ENCODE measurements at places on chromosomes 5 and 9. TPM values are rescaled to one million over a fixed set of nuclear protein-coding genes. Genes with fewer than 3 reads are reported as not detected.

GRCh38 chr5:93584596-93585040, 1.6 kb downstream of the NR2F1 start:
- no peak for DNase-seq

AGXT2 gene
- not detected for total RNA-seq

DNA sequence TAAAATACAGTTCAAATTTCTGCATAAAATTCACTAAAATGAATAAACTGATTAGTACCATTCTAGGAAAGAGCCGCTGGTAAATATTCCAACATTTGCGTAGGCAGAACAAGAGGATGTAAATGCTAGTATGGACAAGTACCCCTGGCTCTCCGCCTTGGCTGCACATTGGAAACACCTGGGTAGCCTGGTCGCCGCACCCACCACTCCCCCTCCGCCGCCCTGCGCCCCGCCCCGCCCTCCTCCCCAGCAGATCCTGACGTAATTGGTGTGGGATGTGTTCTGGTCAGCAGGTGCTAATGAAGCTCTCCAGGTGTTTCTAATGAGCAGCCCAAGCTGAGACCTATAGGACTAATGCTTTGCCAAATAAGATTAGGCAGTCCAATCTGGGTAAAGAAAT, 225.7 kb downstream of the FRMD3 start:
- DNase-seq, result no peak

GRCh38 chr9:12166518-12166917, 526.7 kb upstream of the TYRP1 start:
- DNase-seq, result peak; percentile 4

TXN gene
- 118 TPM for total RNA-seq

GRCh38 chr9:959914-960313, 16.5 kb upstream of the DMRT3 start:
- DNase-seq, result no peak

GRCh38 chr9:27329291-27329690, 32.3 kb upstream of the EQTN start:
- no peak for DNase-seq

GRCh38 chr9:113155911-113156588, 5.2 kb downstream of the SLC31A2 start:
- DNase-seq, result peak; percentile 48

DNA sequence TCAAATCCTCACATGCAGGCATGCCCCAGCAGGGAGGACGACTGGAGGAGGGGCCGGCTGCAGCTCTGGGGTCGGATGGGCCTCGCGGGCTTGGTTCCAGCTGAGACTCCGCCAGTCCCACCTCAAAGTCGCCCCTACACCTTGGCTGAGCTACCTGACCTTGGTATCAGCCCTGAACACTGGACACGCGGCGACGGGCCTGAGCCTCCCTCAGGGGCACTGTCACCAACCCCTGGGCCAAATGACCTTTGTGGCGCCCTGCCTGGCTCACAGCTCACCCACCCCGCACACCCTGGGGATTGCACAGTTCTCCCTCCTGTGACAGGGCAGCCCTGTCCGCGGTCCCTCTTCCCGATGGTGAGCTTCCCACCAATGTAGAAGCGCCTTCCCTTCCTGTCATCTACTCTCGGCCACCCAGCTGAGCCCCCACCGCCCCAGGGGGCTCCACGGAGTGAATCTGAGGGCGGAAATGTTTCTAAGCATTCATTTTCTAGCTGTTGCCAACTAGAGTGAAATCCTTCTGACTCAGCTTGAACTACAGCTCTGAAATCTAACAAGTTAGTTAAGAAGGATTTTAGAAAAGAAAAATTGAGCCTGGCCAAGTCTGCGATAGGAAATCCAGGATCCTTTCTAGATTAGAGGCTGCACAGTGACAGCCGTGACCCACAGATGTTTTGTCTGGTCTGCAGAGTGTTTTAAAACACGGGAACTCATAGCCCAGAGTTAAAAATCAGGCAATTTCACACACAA, 138.9 kb upstream of the PHYKPL start:
- DNase-seq, result no peak

DNA sequence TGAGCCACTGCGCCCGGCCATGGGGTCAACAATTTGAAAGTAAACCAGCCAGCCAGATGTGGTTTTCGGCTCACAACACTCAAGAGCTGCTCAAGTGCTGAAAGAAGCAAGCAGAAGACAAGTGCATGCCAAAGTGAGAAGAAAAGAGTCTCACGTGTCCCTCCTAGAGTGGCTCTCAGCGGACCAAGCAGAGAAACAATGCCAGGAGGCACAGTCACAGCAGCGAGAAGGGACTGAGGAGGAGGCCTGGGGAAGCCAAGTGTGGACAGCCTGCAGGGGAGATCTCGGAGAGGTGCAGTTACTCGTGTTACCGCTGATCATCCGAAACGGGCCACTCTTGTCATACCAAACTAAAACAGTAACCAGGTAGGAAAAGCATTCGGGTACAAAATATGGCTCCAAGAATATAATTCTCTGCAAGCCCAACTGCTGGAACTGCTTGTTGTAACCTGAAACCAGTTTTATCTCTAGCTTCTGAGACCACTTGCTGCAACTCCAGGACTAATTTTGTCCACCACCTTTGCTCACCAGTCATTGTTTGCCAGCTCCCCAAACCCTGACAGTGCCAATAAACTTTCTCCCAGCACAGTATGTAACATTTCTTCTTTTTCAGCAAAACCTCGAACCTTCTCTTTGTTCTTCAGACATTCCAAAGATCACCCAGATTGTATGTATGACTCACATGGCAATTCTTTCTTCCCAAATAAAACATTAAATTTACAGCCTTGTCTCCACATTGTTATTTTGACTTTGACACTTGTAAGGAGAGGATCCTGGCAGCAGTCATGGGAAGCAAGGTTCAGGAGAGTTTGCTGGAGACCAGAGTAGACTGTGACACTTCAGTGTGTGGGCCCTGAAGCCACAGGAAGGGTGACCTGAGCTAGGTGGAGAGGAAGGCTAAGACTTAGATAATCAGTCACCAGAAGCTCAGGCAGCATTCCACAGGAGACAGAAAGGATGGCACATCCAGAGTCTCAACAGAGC, 6.3 kb downstream of the SLC35D2 start:
- DNase-seq, result no peak

GABRA1 gene
- not detected for total RNA-seq

DNA sequence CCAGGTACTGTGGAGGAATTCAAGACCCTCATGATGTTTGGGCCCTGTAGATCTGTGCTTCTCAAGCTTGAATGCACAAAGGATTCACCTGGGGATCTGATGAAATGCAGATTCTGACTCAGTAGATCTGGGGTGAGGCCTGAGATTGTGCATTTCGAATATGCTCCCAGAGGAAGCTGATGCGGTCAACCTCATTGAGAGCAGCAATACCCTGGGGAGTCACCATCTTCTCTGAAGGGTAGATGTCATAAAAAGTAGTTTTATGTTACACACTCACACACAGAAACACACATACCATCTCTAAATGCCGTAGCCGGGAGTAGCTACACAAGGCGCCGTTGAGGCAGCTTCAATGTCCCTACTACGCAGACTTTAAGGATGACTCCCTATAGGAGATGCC, 55.8 kb upstream of the CPEB4 start:
- DNase-seq, result no peak

SPINK1 gene
- total RNA-seq, result not detected

DNA sequence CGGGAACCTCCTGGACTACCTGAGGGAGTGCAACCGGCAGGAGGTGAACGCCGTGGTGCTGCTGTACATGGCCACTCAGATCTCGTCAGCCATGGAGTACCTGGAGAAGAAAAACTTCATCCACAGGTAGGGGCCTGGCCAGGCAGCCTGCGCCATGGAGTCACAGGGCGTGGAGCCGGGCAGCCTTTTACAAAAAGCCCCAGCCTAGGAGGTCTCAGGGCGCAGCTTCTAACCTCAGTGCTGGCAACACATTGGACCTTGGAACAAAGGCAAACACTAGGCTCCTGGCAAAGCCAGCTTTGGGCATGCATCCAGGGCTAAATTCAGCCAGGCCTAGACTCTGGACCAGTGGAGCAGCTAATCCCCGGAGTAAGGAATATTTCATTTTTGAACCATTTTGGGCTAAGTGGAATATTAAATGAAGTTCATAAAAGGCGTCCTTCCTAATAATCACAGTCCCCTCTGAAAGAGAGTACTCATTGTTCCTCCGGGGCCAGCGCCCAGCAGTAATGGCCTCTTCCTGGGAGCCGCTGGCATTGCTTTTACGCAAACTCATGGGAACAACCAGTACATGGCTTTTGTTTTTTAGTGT, 23.6 kb downstream of the QRFP start:
- DNase-seq, result no peak

CDH9 gene
- total RNA-seq, result 2.7 TPM

DNA sequence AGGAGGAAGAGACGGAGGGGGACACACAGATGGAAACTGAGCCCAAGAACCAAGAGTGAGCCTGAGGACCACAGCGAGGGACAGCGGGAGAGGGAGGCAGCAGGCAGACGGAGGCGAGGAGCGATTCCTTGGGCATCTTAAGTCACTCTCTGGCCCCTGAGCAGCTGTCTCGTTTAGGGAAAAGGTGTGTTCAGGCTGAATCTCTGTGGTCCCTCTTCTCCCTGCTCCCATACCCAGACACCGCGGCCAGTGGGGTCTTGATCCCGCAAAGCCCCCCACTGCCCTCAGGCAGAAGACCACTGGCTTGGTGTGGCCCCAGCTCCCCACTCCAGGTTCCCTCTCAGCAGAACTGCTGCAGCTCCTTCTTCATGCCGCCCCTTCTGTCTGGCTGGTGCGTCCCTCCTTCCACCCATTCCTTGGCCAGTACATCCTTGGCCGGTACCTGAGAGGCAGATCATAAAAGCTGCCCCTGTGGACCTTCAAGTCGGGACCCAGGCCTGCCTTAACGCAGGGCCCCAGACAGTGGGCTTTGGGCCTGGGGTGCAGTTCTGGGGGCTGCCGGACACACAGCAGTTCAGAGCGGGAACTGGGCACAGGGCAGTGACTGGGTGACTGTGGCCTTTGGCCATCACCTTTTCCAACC, 5.8 kb upstream of the RALGDS start:
- DNase-seq, result no peak

DNA sequence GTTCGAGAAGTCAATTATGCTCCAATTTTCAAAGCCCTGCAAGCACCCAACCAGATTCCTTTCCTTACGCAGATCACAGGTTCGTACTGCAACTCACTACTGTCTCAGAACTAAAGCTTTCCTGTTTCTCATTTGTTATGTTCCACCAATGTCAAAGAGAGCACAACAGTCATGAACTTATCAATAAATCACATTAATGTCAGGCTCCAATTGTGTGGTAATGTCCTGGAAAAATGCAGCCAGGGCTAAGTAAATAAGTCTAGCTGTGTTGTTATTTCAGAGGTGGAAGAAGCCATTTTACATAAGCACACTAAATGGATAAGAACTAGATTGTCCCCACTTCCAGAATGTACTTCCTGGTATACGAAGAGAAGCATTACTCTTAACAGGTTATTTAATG, 488.6 kb upstream of the PTGER4 start:
- no peak for DNase-seq

DNA sequence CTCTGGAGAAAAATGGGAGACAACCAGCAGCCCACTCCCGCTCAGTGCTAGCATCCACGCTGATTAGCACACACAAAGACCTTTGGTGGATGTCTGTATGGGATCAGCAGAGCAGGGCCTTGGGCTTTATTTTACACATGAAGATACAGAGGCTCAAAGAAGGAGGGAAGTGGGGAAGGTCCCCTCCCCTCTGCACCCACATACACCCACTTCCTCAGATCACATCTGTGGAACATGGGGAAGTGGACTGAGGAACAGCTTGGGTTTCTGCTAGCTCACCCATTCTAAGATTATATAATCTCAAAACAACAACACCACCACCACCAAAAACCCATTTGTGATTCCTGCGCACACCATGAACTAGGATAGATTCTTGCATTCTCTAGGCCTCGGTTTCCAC, 14.0 kb downstream of the GGTA1 start:
- peak; percentile 89 for DNase-seq

DNA sequence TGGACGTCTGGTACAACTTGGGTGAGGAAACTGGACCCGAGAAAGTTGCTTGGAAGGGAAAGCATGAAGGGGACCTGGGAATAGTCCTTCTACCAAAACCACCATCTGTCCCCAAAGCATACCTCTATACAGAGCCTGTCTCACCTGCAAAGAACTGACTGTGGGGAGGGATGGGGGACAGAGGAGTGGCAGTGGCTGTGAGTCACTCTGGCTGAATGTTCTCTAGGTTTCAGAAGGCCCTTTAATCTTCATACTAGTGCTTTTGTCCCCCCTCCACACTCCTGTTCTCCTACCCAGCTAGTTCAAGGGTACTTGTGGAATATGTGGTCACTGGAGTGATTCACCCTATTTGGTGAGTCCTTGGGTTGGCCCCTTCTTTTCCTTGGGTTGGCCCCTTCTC, 109.3 kb upstream of the RUSC2 start:
- DNase-seq, result no peak

DNA sequence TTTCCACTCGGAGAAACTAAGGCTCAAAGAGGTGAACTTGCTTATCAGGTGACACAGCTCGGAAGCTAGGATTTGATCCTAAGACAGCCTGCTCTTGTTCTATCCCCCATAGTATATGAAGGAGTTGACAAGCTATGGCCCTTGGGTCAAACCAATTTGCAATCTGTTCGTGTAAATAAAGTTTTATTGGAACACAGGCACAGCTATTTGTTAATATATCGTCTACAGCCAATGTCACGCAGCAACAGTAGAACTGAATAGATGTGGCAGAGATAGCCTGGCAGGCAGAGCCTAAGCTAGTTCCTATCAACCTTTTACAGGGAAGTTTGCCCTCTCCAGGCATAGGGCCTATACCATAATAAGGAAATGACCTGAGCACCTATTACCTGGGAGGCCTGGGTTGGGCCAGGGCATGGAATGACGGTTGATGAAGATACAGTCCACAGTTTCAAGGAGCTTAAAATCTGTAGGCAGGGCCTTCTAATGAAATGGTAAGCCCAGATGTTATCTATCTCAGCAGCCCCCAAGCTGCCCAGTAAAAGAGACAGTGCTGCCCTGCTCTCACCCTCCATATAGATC, 179.0 kb downstream of the TTLL11 start:
- no peak for DNase-seq

DNA sequence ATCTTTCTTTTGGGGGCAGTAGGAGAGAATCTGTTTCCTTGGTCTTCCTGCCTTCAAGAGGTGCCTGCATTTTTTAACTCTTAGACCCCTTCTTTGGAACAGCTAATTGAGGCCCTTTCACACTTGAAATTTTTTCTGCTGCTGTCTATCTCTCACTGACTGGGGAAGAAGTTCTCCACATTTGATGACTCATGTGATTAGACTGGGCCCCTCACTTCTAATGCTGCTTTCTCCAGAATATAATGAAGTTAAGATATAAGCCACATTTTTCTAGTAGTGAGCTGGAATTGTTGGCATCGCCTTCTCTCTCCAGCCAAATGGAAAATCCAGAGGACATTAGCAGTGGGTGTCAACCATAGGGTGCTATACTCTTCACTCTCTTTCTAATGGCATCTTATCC, 12.4 kb downstream of the ZNF474 start:
- no peak for DNase-seq

CRB2 gene
- total RNA-seq, result under 0.01 TPM

DNA sequence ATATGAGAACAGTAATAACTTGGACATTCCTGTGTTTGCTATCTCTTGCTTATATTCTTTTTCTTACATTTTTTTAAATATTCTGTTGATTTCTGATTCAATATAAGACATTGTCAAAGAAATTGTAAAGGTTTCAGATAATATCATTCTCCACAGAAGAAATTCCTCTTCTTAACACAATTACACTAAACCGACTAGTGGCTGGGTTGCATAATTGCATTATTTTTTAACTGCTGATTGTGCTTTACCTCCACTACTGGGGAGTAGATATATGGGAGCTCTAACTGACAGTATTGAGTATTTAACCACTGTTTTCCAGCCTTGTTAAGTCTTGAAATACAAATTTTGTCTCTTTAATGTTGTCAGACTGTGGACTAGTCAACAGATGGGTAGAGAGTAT, 723.8 kb upstream of the EDIL3 start:
- no peak for DNase-seq

SUSD3 gene
- 28.0 TPM for total RNA-seq

PDE6A gene
- under 0.01 TPM for total RNA-seq

All from hematopoietic multipotent progenitor cell (in vitro differentiated cells).